ENCODE measurements at places on chromosomes 2 and 18.

- no peak for DNase-seq
Observed at GRCh38 chr18:46398005-46398404, 259.0 kb downstream of the LOXHD1 start.

DNA sequence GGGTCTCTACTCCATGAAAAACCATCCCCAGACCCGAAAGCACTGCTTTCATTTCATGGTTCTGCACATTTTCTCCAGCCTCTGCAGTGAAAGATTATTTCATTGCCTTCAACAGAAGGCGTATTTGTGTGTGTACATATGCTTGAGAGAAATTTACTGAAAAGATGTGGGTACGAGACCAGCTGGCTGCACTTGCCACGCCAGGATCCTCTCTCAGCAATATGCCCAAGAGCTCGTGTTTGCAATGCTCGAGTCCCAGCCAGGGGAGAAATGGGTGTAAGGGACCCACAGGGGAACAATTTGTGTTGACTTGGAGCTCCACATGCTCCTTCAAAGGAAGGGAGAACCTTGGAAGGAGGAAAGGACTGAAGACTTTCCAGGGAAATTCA lies 37.3 kb downstream of the TMEM177 start:
- DNase-seq = no peak

DNA sequence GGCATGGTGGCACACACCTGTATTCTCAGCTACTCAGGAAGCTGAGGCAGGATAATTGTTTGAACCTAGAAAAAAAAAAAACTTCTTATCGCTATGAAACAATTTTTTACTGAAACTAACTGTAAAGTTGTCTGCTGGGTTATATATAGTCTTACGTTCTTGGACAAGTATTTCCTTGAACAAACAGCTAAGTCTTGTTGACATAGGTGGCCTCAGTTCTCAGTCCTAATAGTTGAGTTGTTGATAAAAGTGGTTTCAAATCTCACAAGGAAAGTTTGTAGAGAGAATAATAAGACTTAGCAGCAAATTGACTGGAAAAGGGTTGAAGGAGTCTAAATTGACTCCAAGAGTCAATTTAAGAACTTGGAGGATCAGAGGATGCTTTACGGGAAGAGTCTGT lies 166.5 kb upstream of the KCNJ3 start:
- DNase-seq = no peak

DNA sequence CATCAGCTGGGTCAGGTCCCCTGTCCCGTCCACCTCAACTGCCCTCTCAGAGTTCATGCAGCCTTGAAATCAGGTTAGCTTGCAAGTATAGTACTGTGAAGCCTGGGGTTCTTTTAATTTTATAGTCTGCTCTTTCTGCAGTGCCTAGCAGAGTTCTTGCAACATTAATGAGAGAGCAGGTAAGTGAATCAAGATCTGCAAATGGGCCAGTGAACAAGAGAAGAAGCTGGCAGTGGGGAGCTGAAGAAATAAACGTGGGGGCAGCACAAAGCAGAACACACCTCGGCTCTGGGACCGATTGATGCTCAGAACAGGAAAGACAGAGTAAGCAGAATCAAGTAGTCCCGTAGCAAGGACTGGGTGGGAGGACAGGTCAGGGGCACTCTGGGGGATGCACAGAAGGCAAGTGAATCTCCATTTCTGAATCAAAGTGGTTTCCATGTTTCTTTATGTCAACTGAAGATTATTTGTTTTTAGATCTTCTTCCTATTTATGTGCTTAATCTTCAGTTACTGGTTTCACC lies 675.5 kb downstream of the RNF144A start:
- DNase-seq = no peak

- no peak for DNase-seq
Observed at GRCh38 chr2:218872645-218873358, 7.8 kb upstream of the WNT10A start.

DNA sequence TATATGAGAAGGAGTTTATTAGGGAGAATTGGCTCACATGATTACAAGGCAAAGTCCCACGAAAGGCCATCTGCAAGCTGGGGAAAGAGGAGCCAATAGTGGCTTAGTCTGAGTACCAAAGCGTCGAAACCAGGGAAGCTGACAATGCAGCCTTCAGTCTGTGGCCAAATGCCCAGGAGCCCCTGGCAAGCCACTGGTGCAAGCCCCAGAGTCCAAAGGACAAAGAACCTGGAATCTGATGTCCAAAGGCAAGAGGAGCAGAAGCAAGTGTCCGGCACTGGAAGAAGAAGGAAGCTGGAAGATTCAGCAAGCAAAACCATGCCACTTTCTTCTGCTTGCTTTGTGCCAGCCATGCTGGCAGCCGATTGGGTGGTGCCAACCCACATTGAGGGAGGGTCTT lies 74.3 kb upstream of the NPAS2 start:
- DNase-seq = no peak

GRCh38 chr2:23568211-23568610 lies 183.2 kb downstream of the KLHL29 start:
- DNase-seq = no peak

DNA sequence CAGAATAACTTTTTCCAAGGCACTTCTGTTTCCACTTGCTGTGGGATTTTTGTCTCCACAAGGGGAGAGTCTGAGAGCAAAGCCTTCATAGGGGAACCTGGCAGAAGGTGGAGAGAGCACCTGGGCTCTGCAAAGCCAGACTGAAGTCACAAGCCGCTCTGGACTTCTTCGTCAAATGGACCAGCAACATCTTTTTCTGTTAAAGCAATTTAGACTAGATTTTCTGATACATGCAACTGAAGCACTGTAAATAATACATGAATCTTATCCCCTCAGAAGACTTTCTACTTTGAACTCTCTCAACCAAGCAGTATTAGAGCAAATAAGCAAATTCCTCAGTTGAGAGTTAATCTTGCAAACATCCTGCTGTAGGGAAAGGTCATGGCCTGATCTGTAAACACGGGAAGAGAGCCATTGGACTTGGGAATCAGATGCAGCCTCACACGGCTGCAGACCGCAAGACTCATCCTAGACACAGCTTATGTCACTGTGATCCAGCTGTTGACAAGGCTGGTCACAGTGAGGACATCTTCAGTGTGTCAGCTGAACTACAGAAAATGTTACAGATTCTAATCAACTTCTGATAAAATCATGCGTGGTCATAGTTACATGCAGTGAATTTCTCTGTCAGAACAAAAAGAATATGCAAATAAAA lies 3.2 kb downstream of the SH3YL1 start:
- DNase-seq = no peak

GRCh38 chr2:74048843-74049519 lies 64.3 kb downstream of the TET3 start:
- no peak for DNase-seq

DNA sequence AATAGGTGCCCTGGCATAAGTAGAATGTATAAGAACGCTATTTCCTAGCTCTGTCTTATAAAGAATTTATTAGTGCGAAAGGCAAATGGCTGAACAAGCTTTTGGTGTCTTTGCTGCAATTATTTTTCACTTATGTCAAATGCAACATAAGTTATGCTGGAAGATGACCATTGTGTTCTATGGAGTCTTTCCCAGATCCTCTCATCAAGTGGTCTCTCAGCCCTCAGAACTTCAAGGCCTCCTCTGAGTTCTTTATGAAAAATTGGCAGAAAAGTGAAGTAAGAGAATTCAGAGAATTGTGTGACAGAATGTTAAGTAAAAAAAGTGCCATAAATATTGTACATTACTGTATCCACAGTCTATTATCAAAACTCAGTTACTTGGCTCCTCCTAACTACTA lies 75.2 kb downstream of the RIT2 start:
- DNase-seq = no peak

DNA sequence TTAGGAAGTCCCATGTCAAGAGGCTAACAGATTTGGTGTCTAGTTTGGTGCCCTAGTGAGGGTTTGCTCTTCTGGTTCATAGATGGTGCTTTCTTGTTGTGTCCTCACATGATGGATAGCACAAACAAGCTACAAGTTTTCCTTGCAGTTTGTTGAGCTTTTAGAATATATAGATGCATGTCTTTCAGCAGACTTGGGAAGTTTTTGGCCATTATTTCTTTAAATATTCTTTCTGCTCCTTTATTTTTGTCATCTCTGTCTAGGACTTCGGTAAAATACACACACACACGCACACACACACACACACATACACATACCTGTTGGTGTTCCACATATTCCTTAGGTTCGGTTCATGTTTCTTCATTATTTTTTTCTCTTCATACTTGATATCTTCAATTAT lies 81.5 kb upstream of the TEX51 start:
- DNase-seq = no peak

GRCh38 chr2:200450288-200450687 lies 59.6 kb downstream of the KCTD18 start:
- no peak for DNase-seq

DNA sequence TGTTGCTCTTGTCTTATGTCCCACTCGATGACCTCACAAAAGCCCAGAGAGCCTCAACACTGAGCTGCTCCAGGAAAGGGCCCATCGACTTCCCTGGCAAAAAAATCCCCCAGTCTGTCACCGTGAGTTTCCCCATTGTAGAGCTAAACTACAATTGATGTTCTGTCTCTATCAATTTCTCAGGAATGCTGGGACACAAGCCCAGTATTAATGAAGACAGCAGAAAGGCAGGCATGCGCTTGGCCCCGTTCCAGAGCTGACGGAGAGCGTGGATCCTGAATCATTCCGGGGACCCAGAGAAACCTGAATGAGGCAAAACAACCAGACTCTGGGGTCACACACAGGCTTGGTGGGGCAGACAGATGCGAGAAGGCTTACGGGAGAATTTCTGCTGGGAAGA lies 146.9 kb downstream of the TTC32 start:
- no peak for DNase-seq

DNA sequence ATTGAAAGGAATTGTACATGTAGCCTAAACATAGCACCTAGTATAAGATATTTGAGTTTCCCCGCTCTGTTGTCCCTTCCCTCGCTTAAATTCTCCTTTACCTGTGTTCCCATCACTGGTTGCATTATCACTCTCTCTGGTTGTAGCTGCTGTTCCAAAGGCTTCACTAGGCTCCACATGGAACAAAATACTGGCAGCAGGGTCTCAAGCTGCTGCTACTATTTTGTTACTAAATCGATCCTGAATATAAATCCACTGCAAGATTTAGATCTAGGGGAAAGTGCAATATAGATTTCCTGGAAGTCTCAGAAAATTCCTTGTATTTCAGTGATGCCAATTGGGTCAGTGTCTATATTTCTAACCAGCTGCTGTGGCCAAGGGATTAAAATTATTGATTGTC lies 443.5 kb downstream of the SATB2 start:
- DNase-seq = no peak

DNA sequence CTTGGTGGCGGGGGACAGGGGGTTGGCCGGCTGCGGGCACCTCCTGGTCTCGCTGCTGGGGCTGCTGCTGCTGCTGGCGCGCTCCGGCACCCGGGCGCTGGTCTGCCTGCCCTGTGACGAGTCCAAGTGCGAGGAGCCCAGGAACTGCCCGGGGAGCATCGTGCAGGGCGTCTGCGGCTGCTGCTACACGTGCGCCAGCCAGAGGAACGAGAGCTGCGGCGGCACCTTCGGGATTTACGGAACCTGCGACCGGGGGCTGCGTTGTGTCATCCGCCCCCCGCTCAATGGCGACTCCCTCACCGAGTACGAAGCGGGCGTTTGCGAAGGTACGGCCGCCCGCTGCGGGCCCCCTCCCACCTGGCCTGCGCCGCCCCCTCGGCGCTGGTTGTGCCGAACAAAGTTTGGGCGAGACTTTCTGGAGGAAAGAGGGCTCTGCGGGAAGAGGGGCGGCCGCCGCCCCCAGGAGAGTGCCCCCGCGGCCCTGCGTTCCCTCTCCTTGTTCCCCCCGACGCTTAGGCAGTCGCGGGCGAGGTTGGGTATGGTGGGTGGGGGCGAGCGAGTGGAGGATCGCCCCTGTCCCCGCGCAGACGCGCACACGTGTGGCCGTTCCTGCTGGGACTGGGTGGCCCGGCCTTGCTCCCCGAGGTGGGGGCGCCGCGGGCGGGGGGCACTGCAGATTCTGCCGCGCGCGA lies 866 bp downstream of the CRIM1 start:
- peak; percentile 31 for DNase-seq

DNA sequence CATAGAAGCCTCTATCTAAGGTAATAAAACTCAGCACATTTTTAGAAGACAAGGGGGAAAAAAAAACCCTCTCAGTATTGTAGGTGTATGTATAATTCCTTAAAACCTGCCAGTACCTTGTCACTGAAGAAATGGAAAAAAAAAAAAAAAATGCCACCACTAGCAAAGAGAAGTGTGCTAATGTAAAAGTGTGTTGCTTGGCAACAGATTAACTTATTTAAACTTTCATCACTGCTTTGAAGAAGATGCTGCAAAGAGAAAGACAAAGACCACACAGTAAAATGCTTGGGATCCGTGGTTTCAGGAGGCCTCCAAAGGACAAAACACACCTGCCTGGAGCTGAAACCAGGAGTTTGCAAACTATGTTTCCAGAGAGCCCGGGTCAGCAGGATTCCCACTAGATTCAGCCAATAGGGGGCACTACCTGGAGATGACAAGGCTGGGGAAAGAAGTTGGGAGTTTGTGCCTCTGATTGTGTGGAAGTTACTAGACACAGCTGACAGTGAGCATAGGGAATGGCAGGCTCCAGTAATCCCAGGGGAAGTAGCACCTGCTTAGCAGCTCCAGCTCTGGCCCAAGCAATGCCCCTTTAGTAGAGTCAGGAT lies 169.1 kb upstream of the TRIB2 start:
- DNase-seq = no peak

DNA sequence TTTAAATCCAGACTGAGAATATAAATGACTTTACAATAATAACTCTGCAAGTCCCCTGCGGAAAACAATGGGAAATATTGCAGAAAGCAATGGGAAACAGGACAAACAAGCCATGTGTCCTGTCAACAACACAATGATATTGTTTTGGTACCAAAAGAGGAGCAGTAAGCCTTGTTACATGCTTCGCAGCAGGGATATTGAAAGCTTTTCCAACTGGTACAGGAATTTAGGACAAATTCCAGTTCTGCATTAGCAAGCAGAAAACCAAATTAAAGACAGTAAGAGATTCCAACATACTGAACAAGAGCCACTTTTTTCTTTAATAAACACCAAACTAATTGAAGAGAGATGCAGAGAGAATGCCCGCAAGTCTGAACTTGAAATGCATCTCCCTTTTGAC lies 30.0 kb downstream of the FRZB start:
- DNase-seq = no peak

- DNase-seq = no peak
Observed at GRCh38 chr2:40173276-40173675, 278.6 kb downstream of the SLC8A1 start.

GRCh38 chr2:183001948-183002347 lies 36.3 kb downstream of the NCKAP1 start:
- DNase-seq = no peak

DNA sequence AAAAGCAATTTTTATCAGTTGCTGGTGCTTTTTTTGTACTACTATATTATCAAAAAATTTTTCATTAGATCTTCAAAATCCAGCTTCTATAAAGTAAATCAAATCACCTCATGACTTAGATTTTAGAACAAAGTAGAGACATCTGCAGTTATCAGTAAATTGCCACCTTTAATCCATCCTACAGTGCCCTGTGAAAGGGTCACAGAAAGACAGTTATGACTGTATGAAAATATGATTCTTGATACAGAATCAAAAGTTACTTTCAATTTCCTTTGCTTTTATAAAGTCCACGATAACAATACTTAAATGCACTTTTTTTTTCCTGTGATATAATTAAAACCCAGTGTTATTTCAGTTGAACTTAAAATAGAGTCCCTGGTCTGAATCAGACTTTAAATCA lies 61.4 kb downstream of the PRPF40A start:
- DNase-seq = no peak

All from GM10248 (cell line).